ENCODE measurements at places on chromosomes 6 and 20.

DNA sequence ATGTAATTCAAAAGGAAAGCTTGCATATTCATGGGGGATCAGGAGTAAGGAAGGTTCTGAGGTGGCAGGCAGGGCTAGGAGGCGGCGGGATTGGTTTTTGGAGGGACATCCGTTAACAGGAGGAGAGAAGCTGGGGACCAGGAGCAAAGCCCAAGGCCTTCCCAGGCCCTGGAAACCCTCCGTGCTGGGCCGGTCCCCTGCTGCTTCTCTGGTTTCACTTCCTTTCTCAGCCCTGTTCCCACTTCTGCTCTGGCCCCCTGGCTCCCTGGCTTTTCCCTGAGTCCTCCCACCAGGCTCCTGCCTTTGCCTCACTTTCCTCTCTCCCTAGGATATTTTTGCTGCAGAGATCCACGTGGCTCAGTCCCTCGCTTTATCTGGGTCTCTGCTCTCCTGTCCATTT is 26.4 kb upstream of the SALL4 start:
- no peak for DNase-seq

DNA sequence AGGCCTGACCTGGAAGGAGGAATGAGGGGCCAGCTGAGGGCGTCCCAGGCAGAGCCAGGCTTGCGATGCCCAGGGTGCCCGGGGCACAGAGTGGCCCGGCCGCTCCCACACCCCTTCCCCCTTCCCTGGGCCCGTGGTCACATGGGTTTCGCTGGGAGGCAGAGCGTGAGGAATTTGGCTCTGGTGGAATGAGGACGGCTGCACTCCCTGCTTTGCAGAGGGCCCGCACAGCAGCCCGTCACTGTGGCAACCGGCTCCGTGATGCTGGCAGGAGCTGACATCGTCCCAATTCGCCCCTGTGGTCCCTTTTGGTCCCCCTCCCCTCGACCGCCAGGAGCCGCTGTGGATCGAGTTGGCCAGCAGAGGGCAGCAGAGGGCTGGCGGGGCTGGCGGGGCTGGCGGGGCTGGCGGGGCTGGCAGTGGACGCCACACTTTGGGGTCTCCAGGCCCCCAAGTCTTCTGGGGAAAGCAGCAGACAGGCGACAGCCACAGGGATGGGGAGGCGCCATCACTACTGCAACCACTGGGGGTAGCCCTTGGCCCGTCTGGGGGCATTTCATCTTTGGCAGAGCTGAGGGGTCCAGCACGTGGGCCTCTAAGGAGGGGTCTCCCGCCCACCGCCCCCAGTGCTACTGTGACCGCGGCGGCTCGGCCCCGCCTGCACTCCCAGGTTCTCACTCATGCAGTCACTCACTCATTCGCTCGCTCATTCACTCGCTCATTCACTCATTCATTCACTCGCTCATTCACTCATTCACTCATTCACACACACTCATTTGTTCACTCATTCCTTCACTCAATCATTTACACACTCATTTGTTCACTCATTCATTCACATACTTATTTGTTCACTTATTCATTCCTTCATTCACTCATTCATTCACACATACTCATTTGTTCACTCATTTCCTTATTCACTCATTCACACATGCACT is 49.7 kb upstream of the BHLHE23 start:
- DNase-seq, result peak; percentile 62

DNA sequence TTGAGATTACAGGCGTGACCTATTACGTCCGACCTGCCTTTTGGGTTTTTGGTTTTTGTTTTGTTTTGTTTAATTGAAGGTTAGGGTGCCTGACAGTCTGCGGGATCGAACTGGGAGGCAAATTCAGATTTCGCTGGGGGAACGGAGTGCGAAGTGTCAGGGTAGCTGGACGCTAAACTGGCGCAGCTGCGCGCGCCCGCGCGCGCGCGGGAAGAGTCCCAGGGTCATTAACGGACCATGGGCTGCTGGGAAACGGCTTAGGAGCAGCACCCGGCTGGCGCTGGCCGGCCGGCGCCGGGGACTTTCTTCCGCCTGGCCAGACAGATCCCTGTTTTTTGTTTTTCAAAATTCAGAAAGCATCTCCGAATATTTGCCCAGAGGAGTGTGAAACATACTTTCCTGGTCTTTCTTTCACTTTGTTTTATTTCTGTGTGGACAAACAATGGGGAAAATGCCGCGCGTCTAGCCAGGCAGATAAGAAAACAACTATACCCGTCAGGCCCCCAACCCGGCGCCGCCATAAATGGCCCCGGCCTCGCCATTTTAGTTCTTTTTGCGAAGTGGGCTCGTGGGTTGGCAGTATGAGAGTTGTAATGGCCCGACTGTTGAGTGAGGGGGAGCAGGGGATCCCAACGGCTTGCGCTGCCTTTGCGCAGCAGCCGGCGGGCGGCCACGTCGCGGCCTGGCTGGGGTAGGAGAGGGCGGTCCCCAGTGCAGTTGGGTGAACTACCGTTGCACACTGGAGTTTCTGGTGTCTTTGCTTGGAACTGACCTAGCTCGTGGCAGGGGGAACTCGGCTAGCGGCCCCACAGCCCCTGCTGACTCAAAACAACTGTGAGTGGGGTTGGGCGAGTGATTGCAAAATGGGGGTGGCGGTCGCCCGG is 7.1 kb downstream of the HSPA1B start:
- peak; percentile 82 for DNase-seq

DNA sequence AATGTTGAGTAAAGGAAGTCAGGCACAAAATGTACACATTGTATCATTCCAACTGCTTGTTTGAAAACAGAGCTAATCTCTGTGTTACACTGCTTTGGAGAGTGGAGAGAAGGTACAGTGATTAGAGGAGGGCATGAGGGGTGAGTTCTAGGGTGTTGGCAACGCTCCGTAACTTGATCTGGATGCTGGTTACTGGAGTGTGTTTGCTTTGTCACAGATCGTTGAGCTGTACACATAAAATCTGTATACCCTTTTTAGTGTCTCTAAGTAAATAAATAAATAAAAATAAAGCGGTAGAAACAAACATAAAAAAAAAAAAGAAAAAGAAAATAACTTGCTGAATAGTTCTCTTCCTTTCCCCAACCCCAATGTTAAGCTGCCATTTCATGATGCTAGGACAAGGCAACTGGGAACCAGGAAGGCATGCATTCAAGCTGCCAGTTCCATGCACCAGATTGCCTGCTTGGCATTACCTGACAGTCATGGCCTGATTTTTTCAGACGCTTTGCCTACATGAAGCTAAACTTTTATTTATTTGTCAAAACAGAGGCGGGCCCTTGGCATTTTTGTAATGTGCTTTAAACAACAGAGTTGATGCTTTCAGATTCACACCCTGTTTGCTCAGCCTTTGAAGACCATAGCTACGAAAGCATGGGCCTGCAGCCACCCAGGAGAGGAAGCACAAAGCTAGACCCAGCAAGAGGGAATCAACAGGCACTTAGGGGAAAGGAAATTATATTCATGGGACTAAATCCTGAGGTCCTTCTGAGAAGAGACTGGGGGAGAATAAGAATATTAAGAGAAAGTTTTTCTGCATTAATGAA is 21.2 kb downstream of the TNFRSF21 start:
- DNase-seq, result no peak

Measured in stimulated activated naive CD8-positive, alpha-beta T cell treated with anti-CD3 and anti-CD28 coated beads, Interleukin-15, Interleukin-2, amounts not matched to agents 100 U/mL and 50 U/mL, for 24 hours (primary cell).